Osteoblast (primary cell): ENCODE measurements at places on chromosomes 1 and 21. TPM values are rescaled to one million over a fixed set of nuclear protein-coding genes. Genes with fewer than 3 reads are reported as not detected.

A3GALT2 gene
- total RNA-seq: under 0.01 TPM in 1 of 2 replicates, not detected in the other

CFHR2 gene
- total RNA-seq: not detected in 2 replicates

TGFB2 gene
- 12.7 and 13.4 TPM in 2 replicates for total RNA-seq

AKT3 gene
- 38.7 and 41.3 TPM in 2 replicates for total RNA-seq

SPRR2B gene
- total RNA-seq: not detected in 2 replicates

TDRD5 gene
- total RNA-seq: not detected in 2 replicates

GBP1 gene
- total RNA-seq: 23.9 and 32.2 TPM in 2 replicates

VPS13D gene
- total RNA-seq: 46.0 and 48.5 TPM in 2 replicates

CFH gene
- total RNA-seq: 145 and 164 TPM in 2 replicates

FAM131C gene
- 0.36 TPM in 1 of 2 replicates, not detected in the other for total RNA-seq

DYRK3 gene
- total RNA-seq: 52.1 and 54.8 TPM in 2 replicates

MFAP2 gene
- total RNA-seq: 61.2 and 72.2 TPM in 2 replicates
